Activated CD8-positive, alpha-beta T cell treated with anti-CD3 and anti-CD28 coated beads for 36 hours (primary cell): ENCODE measurements at places on chromosomes 2 and 18.

DNA sequence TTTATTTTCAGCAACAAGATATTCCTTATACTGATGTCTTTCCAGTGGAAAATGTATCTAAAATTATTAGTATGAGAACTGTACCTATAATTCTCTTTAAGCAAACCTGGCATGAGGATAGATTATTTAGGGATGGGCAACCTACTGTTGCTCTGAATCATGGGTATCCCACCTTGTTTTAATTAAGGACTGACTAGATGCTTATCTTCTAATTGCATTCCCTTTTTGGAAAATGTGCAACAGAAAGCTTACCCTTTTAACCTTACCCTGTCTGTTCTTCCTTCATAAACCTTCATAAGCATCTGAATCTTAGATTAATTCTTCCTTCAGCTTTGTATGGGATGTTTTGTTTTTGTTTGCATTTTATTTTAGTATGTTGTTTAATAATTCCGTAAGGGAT, 110.3 kb downstream of the TAF4B start:
- DNase-seq: no peak

- DNase-seq: no peak
Measured at GRCh38 chr2:79702905-79703304, 190.1 kb downstream of the CTNNA2 start.

DNA sequence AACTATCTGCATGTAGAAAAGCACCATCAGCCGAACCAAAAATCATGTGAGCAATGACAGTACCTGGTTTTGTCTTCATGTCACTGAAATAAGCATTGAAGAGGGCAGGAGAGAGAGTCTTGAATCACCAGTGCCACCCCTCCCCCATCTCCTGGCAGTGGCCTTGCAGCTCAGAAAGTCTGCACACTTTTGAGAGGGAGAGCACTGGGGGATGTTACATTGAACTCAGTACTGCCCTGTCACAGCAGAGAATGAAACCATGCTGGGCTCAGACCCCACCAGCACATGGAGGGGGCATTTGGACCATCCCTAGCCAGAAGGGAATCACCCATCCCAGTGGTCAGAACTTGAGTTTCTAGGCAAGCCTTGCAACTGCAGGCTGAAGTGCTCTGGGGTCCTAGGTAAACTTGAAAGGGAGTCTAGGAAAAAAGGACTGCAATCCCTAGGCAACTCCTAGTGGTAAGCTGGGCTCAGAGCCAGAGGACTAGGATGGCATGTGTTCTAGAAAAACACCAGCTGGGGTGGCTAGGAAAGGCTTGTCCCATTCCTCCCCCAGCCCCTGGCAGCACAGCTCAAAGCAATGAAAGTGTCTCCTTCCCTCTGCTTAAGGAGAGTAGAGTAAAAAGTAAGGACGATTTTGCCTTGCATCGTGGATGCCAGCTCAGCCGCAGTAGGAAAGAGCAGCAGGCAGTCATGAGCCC, 259.9 kb upstream of the MYT1L start:
- DNase-seq: no peak

GRCh38 chr18:47929681-47930198, 719 bp downstream of the SMAD2 start:
- DNase-seq: no peak

DNA sequence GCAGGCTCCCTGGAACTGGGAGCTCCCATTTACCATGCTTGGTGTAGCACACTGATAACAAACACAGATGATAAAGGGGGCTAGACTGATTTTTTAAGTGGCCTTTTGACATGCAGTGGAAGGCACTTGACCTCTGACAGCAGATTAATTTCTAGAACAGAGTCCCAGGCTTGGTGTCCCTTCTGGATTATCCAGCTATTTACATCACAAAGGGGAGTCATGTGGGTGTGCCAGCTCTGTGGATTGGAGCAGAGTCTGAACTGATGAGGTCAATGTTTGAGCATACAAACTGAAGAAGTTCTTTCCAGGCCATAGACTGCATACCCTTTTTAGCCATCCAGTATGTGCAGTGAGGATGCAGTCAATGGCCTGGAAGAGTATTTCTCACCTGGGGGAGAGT, 31.5 kb upstream of the SIX2 start:
- DNase-seq: no peak

GRCh38 chr2:235129850-235130249, 178.0 kb downstream of the SH3BP4 start:
- DNase-seq: no peak

- DNase-seq: no peak
Measured at GRCh38 chr2:79083597-79084251, 4.1 kb downstream of the REG1B start.

- DNase-seq: no peak
Measured at GRCh38 chr2:172416447-172417058, 10.8 kb upstream of the ITGA6 start.

- no peak for DNase-seq
Measured at GRCh38 chr2:227414846-227415245, 27.1 kb upstream of the SCYGR1 start.

DNA sequence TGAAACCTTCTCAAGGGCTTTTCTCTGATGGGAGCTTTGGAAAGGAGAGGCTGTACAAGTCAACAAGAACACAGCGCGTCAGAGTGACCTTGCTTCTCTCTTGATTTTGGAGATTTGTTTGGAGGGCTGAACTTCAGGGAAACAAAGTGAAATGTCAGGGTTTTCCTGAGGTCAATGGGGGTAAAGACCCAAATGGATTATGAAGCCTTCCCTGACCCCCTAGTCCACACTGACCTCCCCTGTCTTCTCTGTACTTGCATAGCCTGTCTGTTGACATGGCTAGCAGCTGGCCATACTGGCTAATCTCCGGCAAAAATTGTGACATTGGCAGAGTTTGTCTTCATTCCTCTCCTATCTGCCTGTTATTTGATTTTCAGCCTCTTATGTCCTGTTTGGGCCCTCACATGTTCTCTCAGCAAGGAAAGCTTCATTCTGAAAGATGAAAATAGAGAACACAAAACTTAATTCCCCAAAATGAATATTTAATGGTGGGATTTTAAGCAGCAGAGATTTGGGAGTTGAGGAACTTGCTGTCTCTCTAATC, 149.3 kb upstream of the HAAO start:
- DNase-seq: no peak

DNA sequence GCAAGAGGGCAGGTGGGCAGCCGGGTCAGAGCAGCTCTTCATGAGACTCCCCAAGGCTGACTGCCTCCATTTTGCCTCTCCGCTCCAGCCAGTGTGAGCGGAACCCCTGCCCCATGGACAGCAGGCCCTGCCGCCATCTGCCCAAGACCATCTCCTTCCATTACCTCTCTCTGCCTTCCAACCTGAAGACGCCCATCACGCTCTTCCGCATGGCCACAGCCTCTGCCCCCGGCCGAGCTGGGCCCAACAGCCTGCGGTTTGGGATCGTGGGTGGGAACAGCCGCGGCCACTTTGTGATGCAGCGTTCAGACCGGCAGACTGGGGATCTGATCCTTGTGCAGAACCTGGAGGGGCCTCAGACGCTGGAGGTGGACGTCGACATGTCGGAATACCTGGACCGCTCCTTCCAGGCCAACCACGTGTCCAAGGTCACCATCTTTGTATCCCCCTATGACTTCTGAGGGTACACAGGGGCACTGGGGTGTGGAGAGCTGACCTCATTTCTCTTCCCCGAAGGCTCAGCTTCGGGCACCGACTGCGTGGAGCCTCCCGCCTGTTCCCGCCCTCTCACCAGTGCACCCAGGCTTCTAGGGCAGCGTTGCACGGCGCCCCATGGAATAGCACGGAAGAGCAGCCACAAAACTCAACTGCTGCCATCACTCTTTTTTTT, 49.0 kb downstream of the FBLN7 start:
- DNase-seq: no peak

DNA sequence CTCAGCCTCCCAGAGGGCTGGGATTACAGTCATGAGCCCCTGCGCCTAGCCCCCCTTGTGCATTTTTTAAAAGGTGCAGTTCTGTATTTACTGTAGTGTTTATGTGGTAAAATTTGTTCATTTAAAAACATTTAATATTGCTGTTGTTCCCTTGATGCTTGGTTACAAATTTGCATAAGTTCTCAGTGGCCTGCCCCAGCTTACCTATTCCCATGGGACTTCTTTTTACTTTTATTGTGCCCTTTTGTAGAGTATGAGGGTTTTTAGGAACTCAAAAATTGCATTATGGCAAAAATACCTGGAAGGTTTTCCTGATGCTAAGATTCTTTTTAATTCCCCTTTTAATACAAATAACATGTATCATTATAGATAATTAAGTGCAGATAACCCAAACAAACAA, 63.0 kb downstream of the DGKD start:
- no peak for DNase-seq

GRCh38 chr2:229715895-229716507, 1.6 kb upstream of the DNER start:
- DNase-seq: peak; percentile 63

DNA sequence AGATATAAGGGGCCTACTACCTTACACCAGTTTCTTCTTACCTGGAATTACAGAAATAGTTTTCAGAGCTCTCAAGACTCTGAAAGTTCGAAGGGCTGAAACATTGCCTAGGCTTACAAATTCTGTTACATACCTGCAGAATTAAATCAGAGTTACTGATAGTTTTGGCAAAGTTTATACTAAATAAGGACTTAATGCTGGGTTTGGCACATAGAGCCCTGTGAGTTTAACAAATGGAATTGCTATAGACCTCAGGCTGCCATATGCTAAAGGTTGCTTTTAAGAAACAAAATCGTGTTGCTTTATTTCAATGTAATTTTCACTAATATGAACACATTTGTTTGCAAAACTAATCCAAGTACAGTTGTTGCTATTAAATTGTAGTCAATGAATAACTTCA, 40.1 kb downstream of the SCN3A start:
- no peak for DNase-seq

GRCh38 chr2:165450156-165450555, 19.3 kb upstream of the CSRNP3 start:
- DNase-seq: no peak

- peak; percentile 71 for DNase-seq
Measured at GRCh38 chr2:235135990-235136561, 184.3 kb downstream of the SH3BP4 start.

DNA sequence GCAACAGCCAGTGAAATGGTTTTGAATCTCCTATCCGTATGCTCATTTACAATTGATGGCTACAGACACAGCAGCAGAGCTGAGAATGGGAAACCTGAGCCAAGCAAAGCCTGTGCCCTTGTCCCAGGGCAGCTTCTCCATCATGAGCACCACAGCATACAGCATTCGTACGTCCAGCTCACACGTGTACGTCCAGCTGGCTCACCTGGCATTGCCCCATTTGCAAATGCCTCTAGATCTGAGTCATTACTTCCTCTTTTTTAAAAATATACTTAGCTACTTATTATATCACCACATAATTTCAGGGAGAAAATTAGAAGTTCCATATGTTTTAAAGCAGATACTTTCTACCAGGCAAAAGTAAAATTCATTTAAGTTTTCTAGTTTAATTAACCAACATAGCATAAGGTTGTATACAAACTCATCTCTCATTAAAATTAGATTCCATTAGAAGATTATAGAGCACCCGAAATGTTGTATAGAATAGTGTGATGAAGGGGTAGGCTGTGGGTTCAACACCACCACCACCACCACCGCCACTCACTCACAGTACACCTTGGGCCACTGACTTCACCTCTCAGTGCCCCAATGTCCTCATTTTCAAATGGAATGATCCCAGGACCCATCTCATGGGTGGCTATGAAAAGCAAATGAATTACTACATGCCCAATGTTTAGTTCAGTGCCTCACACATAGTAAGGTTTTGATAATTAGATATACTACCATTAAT, 31.4 kb upstream of the TMEM177 start:
- no peak for DNase-seq

GRCh38 chr2:194494401-194494800, 1162.6 kb upstream of the SLC39A10 start:
- no peak for DNase-seq

DNA sequence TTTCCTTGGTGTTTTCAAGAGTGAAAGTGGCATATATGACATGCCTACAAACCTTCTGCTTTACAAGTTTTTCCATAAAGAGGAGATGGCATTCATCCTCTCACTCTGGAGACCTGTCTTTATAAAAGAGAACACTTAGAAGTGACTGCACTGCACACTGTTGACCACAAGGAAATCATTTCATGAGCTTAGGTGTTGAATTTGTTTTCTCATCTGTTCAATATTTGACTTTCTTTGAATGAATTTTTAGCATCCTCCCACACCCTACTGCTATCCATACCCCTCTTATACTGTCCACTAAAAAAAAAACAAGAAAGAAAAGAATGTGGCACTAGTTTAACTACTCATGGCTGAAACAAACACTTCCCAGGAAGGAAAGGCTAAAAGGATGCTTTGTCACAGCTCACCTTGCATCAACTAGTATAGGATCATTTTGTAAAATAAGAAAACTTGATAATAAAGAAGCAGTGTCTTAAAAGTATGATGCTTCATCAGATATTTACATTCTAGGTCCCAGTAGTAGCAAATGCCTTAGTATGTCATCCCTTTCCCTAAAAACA, 83.0 kb downstream of the ACVR1 start:
- DNase-seq: no peak

- no peak for DNase-seq
Measured at GRCh38 chr2:10009271-10009810, 34.0 kb upstream of the KLF11 start.

- DNase-seq: no peak
Measured at GRCh38 chr2:69119104-69119894, 106.3 kb downstream of the ANTXR1 start.

- peak; percentile 31 for DNase-seq
Measured at GRCh38 chr2:109217362-109218086, 88.5 kb downstream of the SH3RF3 start.

- DNase-seq: no peak
Measured at GRCh38 chr2:205051417-205051816, 506.1 kb downstream of the PARD3B start.

- DNase-seq: no peak
Measured at GRCh38 chr2:104690255-104690984, 163.5 kb upstream of the POU3F3 start.

GRCh38 chr2:70926042-70926441, 9.7 kb upstream of the ATP6V1B1 start:
- DNase-seq: no peak

DNA sequence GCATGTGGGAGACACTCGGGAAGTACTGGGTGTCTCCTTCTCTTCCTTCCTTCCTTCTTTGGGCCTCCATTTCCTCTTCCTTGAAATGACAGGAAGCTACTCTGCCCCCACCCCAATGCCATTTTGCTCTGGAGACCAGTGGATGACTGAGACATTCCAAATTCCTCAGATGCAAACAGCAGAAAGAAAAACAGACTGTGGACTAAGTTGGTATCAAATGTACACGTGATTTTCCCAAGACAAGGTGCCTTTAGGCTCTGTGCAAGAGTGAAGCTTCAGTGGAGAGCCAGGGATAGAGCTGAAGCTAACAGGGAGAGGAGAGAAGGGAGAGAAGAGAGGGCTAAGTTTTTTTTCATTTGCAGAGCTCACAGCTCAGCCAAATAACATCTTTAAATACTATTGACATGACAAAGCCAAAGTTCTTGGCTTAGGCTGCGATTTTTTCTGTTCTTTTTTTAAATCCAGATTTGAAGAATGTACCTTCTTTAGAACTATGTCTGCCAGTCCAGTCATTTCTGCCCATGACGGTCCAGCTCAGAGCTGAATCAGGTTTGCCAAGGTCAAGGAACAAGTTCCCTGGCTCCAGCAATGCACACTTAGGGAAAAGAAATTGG, 84.5 kb upstream of the LCLAT1 start:
- no peak for DNase-seq

- DNase-seq: peak; percentile 46
Measured at GRCh38 chr2:156110890-156111289, 221.6 kb downstream of the NR4A2 start.
